Activated naive CD8-positive, alpha-beta T cell treated with anti-CD3 and anti-CD28 coated beads for 36 hours (primary cell): ENCODE measurements at places on chromosomes 7 and 10.
A peak's percentile ranks its signal among the peaks of the same experiment; 100 is the strongest.

DNA sequence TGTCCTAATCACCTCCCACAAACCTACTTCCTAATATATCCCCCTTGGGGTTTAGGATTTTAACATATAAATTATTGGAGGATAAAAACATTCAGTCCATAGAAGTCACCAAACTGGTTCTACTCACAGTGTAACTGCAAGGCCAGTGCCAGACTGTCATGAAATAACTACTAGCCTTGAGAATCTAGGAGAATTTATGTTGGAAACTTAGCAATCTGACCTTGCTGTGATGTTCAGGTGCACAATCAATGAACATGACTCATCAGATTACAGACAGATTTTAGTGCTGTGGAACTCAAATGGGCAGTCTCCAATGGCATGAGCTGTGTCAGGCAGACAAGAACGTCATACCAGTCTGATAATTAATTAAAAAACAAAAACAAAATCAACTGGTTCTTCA is 571.4 kb upstream of the IGFBP3 start:
- no peak for DNase-seq

GRCh38 chr7:38428041-38428440 is 154.6 kb upstream of the TARP start:
- DNase-seq = no peak

DNA sequence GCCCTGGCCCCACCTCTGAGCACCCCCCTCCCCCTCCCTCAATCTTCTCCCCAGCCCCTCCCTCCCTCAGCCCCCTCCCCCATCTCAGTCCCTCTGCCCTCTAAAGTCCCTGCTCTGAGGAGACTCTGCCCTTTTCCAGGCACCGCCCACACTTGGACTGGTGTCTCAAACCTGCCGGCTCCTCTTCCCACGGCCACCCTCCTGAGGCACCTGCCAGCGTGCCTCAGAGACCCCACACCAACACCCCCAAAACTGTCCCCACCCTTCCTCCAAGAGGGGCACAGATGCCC is 34.6 kb upstream of the HSPB1 start:
- DNase-seq = no peak

DNA sequence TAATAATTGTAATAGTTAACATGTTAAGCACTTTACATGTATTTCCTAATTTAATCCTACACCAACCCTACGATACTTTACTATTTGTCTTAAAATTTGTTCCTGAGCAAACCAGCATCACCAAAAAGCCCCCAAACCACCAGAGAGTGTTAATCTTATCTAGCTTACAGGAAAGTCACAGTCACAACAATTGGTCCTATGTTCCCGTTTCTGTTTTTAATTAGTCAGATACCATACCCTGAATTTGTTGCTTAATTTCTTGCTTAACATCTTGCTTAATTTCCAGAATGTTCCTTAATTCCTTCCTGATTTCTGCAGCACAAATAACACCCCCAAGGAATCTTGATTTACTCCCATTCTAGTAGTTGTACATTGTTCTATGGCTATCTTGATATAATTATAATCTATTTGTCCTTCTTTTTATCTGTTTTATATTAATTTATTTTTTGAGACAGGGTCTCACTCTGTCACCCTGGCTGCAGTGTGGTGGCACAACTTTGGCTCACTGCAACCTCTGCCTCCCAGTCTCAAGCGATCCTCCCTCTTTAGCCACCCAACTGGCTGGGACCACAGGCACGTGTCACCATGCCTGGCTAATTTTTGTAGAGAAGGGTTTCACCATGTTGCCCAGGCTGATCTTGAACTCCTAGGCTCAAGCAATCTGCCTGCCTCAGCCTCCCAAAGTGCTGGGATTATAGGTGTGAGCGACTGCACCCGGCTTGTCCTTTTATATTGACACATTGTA is 6.6 kb upstream of the PDSS1 start:
- no peak for DNase-seq

- DNase-seq = no peak
Measured at GRCh38 chr10:78457804-78458482, 424.3 kb downstream of the RPS24 start.

DNA sequence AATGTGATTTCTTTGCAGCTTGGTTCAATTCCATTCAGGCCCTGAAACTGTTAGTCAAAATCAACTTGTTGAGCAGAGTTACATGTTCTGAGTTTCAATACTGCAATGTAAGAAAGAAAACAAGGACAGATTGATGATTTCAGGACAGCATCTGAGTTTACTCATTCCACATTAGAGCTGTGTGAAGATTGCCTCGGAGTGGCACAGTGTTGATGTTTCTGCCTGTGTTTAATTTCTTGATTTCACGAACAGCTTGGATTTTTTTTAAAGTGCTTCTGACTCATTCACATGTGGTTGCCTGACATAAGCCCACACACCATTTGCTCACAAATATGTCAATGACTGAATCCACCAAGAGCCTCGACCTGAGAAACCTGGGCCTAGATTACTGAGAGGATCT is 101.2 kb upstream of the PARD3 start:
- DNase-seq = no peak

DNA sequence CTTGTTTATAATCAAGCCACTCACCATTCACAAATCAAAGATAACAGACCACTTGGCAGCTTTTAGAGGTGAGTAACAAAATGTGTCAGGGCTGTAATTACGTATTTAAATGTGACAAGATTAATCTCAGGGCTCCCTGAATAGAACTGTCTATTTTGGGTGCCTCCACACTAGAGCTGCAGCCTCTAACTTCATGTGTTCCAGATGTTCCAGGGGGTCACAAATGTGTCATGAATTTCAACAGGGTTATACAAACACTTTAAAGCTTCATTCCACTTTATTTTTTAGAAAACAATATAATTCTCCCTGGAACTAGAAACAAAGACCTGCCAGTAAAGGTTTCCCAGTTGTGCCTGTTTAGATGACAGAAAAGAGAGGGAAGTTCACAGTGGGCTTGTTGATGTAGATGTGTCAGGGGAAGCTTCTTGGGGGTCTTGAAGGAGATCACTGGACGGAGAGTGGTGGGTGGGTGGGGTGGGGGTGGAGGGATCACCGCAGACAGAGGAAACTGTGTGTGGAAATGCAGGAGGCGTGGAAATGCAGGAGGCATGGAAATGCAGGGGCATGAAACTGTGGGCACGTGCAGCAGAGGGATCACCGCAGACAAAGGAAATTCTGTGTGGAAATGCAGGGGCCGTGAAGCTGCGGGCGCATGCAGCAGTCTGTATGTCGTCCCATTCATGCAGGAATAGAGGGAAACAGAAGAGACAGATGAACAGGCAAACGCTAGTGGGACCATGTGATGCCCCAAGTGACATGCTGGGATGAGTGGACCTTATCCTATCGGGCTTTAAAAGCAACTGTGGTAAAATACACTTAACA is 42.0 kb upstream of the TRIL start:
- no peak for DNase-seq

DNA sequence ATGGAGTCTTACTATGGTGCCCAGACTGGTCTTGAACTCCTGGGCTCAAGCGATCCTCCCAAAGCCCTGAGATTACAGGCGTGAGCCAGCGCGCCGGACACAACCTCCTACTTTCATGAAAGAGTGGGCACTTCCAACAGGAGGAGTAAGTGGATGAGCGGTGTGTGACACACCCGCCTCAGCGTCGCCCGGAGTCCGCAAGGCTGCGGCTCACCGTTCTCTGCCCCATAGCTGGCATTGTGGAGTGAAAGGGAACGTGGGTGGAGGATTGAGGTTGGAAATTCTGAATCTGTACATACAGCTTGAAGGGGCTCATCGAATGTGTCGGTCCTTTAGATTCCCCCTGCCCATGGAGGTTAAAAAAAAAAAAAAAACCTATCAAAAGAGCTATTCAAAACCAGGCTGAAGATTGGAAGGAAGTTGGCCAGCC is 524 bp upstream of the PRXL2A start:
- DNase-seq = peak; percentile 76

GRCh38 chr10:60456053-60456452 is 66.4 kb upstream of the ANK3 start:
- DNase-seq = no peak

DNA sequence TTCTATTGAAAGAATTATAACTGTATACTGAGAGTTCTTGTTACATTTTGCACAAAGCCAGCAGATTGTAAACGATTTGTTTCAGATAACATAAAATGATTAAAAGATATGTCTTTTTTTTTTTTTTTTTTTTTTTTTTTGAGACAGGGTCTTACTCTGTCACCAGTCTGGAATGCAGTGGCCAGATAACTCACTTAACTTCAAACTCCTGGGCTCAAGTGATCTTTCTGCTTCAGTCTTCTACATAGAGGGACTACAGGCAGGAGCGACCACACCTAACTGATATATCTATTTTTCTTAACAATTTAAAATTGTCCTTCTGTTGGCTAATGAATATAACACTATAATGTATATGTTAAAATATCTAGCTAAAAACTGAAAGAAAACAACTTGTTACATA is 317.3 kb upstream of the CACNA2D1 start:
- DNase-seq = no peak

- DNase-seq = no peak
Measured at GRCh38 chr7:44064791-44065430, 456 bp downstream of the PGAM2 start.

- DNase-seq = no peak
Measured at GRCh38 chr7:6165521-6166320, 106.7 kb downstream of the CYTH3 start.

- no peak for DNase-seq
Measured at GRCh38 chr10:80413271-80413996, 5.1 kb downstream of the PRXL2A start.

DNA sequence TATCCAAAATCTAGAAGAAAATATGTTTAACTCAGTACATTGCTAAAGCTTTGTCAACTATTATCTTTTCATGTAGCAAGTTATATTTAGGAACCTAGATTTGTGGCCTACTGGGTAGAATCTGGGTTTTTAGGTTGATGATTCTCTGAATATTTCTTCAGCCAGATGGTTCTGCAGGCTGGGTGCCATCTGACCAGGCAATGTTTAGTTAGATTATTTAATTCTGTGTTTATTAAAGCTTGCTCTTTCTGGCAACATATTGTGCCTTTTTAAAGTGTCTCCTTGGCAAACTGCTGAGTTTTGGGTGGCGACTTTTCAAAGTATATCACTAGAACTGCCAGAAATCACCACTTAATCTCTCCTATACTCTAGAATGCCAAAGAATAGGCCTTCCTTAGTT is 114.1 kb downstream of the LHFPL3 start:
- no peak for DNase-seq

GRCh38 chr7:21367081-21367480 is 60.8 kb upstream of the SP4 start:
- no peak for DNase-seq

DNA sequence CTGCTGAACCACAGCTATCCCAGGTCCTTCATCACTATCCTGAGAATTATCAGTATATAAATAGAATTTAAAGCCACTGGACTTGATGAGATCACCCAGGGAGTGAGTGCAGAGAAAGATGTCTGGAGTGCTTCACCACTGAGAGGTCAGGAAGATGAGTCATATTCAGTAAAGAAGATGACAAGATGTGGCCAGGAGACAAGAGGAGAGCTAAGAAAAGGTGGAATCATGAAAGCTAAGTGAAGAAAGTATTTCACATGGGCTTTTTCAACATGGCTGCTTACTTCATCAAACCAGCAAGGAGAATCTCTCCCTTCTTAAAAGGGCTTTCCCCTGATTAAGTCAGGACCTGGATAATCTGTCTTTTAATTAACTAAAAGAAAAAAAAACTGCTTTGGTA is 9.1 kb upstream of the PRKAR2B start:
- DNase-seq = no peak

GRCh38 chr7:6299774-6300173 is 27.4 kb upstream of the CYTH3 start:
- DNase-seq = no peak

DNA sequence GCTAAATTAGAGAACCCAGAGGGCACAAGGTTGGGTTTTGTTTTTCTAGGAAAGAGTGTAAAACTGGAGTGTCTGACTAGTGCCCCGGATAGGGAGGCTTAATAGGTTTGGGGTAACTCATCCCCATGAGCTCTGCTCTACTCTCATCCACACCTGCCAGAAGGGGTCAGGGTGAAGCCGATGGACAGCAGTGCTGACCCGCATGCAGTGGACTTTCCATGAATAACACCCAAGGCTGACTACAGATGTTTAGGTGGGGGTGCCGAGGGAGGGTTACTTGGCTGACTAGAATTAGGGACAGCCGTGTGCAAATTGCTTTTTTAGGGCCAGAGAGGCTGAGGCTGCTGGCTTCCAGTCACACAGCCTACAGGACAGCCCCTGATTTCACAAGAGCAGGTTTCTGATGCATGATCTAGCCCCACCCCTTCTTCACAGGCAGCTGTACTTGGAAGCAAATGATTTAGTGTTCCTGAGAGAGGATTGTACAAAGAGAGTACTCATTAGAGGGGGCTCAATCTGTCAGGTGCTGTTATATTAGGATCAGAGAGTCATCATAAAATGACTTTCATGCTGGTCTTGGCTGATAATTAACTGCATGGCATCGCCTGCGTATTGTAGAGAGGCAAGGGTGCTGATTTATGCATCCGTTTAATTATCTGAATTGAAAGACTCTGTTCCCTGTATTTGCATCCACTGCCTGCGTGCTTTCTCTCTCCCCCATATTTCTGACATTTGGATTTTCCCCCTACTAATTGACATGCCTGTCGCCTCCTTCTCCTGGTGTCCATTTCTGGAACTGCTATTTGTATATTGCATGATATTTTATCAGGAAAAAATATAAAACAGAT is 9.5 kb downstream of the INHBA start:
- no peak for DNase-seq

DNA sequence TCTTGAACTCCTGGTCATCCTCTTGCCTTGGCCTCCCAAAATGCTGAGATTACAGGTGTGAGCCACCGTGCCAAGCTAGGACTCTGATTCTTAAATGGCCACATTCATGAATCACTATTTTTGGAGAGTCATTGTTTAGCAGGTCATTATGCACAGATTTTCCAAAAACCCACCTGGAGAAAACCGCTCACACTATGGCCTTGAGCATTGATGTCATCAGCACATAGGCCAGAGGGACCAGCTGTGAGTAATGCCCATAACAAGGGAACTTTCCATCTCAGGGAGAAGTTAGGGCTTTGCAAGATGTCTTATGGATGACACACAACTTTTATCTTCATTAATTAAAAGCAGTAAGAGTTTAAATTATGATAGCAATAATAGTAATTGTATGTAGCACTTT is 86.4 kb upstream of the KIF5B start:
- no peak for DNase-seq

DNA sequence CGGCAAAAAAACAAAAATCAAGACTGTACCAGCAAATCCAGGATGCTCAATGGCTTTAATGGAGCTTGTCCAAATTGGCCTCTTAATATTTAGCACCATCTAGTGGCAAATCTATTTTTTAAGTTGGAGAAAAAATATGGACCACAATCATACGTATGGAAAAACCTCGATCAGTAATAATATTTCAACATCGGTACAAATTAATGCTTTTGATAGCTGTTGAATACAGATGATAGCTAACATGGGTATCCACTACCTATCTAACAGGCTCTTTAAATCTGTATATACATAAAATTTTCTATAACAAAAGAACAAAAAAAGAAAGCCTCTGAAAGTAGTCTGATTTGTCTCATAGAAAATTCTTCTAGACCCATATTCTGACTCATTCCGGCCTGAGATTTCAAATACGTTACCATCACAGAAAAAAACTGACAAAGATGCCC is 29.2 kb downstream of the COA1 start:
- no peak for DNase-seq
